H1 (cell line): ENCODE measurements at places on chromosomes 7 and 10. TPM values are rescaled to one million over a fixed set of nuclear protein-coding genes. Genes with fewer than 3 reads are reported as not detected.

TMEM106B gene
- total RNA-seq = 27.5 and 29.1 TPM in 2 replicates

DNA sequence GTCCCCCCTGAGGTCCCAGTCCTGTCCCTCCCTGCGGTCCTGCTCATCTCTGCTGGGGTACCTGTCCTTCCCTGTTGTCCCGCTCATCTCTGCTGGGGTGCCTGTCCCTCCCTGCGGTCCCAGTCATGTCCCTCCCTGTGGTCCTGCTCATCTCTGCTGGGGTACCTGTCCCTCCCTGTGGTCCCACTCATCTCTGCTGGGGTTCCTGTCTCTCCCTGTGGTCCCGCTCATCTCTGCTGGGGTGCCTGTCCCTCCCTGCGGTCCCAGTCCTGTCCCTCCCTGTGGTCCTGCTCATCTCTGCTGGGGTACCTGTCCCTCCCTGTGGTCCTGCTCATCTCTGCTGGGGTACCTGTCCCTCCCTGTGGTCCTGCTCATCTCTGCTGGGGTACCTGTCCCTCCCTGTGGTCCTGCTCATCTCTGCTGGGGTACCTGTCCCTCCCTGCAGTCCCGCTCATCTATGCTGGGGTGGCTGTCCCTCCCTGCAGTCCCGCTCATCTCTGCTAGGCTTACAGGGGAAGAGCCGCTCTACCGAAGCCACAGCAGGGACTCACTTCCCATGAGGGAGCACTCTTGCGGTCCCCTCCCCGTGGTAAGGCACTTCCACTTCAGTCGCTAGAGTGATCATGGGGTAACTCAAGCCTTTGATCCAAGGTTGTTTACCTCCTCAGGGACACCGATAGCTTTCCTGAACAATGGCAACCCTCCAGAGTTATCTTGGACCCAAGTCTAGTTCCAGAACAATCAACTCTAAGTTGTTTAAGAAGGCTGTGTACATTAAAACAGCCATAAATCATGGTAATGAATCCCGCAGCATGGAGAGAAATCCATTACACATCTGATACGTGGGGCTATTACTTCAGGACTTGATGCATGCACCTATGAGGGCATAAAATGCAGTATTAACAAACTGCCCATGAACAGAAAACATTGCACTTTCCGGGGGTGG lies 46.8 kb upstream of the MNX1 start:
- no peak for DNase-seq

DNA sequence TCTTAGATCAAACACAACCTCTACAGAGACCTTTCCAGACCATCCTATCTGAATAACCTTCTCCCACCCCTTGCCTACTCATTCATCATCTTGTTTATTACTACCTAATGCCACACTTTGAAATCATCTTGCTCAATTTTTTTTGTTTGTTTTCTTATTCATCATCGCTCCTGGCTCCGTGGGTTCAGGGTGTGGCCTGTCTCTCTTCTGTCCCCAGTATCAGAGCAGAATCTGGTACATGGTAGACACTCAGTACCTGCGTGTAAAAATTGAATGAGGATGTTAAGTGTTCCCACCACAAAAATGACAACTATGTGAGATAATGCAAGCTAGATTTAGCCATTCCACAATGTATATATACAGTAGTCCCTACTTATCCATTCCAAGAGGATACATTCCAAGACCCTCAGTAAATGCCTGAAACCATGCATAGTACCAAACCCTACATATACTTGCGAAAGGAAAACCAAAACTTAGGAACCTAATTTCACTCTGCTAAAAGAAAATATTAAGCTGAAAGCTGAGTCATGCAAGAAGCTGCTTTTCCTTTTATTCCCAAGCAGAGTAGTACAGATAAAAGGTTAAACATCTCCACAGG lies 72.1 kb upstream of the SEC61G start:
- no peak for DNase-seq

SLC39A12 gene
- not detected in 2 replicates for total RNA-seq

GRCh38 chr7:130649004-130649790 lies 19.4 kb downstream of the COPG2 start:
- no peak for DNase-seq

KLF14 gene
- total RNA-seq = not detected in 2 replicates

DNA sequence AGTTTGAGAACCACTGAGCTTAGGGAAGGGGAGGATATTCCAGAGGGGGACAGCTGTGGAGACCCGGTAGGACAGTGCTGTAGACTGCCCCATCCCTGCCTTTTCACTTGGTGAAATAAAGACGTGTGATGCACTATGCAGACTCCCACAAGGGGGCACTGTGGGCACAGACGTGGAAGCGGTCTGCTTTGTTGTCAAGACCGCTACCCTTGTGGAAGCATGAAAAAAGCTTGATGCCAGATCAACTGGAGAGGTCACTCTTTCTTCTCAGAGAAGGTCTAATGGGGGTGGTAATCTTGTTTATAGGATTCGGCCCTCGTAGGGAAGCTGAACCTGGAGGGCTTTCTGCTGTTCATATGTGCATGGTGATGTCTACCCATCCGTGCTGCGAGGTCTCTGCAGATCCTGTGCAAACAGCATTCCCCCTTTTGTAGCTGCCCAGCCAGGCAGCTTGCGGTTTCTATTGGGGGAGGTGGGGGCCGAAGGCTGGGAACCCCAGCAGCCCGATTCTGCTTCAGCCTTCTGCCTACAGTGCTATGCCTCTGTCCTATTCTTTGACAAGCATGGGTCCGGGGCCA lies 13.7 kb downstream of the RPS24 start:
- DNase-seq = peak; percentile 86

ZNF117 gene
- 10.2 and 13.0 TPM in 2 replicates for total RNA-seq

DNA sequence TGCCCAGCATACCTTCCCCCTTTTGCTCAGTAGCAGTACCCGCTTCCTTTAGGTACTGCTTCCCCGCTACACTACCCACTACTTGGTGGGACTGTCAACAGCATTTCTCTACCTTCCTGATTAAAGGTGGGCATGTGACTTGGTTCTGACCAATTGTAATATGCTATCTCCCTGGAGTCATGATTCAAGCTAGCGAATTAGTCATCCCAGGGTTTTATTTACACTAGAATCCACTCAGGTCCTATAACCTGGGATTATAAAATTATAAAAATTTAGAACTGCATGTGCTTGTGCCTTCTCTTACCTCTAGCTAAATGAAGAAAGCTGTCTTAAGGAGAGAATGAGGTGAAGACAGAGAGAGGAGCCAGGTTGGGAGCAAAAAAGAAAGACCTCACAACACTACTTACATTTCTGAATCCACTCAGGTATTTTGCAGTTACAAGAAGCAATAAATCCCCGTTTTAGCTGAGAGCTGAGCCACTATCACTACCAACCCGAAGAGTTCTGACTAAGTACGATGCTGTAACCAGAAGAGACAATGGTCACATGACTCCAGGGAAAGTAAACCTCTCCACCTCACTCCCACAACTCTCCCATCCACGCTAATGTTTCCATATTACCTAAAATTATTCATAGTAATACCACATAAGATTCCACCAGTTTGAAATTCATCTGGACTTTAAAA lies 9.7 kb downstream of the GBX1 start:
- DNase-seq = no peak

PTF1A gene
- total RNA-seq = not detected in 2 replicates

- DNase-seq = no peak
These were observed 214.3 kb downstream of the DGKB start for GRCh38 chr7:14688208-14688607.

GRCh38 chr7:116528008-116528789 lies 3.4 kb downstream of the CAV1 start:
- DNase-seq = no peak

SOSTDC1 gene
- 0.35 and 0.55 TPM in 2 replicates for total RNA-seq

CH25H gene
- total RNA-seq = 0.56 TPM in 1 of 2 replicates, not detected in the other

GRCh38 chr7:19094598-19095352 lies 22.7 kb downstream of the TWIST1 start:
- no peak for DNase-seq

GRCh38 chr10:5616836-5617235 lies 49.6 kb downstream of the ASB13 start:
- no peak for DNase-seq

DNA sequence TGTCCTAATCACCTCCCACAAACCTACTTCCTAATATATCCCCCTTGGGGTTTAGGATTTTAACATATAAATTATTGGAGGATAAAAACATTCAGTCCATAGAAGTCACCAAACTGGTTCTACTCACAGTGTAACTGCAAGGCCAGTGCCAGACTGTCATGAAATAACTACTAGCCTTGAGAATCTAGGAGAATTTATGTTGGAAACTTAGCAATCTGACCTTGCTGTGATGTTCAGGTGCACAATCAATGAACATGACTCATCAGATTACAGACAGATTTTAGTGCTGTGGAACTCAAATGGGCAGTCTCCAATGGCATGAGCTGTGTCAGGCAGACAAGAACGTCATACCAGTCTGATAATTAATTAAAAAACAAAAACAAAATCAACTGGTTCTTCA lies 571.4 kb upstream of the IGFBP3 start:
- no peak for DNase-seq

- no peak for DNase-seq
These were observed 75.5 kb downstream of the CDK14 start for GRCh38 chr7:90671571-90671970.
